ENCODE measurements at places on chromosomes 4 and X.
A peak's percentile ranks its signal among the peaks of the same experiment; 100 is the strongest.

DNA sequence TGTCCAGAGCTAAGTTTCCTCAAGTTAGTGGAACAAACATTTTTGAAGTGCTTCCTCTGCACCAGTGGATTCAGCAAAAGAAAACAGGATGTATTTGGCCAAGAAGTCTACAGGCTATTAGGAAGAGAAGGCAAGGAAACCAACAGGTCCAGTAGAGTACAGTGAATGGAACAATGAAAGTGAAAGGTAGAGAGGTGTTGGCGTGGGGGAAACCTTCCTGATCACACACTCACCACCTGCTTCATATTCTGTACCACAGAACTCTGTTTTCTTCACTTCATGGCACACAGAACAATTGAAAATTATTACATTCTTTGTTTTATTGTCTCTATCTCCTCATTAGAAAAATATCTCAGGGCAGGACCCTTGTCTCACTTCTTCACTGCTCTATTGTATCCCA is 417.4 kb upstream of the FMR1 start:
- DNase-seq, result no peak

DNA sequence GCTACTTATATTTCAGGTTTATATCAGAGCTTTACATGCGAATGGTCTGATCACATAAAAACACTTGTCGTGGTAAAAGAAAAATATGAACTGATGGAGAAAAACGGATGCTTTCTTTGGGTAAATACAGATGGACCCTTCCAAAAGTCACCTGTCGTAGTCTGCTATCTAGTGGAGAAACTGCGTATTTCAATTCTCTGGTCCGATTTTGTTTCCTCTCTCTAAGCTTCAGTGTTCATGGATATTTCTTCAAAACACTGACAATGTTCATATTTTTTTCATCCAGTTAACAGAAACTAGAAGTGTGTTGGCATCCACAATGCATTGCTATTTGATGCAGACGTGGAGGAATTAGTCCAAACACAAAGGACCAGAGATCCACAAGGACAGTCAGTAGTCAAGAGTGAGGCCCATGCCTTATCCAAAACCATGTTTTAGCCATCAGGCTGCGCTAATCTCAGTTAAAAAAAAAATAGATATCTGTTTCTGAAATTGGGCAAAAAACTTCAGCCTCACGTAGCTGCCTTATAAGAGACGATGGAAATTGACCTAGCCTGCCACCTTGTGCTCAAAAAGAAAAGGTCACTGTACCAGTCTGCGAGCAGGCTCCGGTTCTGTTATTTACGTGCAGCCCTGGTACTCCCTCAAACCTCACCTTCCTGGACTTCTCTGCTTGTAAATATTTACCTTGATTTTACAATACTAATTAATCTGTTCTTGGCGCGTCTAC is 16.0 kb downstream of the MEPE start:
- peak; percentile 34 for DNase-seq

DNA sequence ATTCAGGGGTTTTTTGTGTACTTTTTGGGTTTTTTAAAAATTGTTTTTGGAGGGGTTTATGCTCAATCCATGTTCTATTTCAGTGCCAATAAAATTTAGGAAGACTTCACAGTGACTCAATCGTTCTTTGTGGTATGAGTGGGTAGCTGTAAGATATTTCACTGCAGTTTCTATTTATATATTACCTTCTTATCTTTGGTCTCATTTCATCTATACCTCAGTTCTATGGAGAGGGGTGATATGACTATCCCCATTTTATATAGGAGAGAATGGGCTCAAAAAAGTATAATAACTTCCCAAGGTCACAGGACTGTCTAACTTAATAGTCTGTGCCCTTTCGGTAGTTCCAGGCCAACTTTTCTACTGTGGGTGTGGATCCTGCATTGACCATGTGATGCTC is 74.4 kb downstream of the MSN start:
- no peak for DNase-seq

DNA sequence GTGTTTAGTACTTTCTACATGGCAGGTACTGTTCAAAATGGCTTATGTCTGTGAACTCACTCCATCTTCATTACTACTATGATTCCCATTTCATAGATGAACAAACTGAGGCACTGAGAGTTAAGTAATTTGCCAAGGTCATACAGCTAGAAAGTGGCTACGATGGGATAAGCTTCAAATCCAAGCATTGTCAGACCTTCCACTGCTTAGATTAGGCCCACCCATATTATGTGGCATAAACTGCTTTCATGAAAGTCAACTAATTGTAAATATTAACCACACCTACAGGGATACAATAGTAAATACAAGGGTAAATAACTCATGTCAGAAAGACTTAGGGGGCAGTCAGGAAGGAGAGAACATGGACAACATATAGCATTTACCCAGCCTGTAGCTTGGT is 68.8 kb downstream of the SLITRK2 start:
- DNase-seq, result no peak

DNA sequence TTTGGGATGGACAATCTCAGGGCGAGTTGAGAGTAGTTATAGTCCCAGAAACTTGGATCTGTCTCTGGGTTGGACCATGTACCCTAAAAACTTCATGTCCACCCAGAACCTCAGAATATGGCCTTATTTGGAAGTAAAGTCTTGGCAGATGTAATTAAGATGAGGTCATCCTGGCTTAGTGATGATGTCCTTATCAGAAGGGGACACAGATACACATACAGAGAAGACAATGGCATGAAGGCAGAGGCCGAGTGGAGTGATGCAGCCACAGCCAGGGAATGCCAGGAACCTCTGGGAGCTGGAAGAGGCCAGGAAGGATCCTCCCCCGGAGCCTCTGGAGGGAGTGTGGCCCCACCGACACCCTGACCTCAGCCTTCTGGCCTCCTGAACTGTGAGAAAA is 61.2 kb upstream of the STX18 start:
- no peak for DNase-seq

DNA sequence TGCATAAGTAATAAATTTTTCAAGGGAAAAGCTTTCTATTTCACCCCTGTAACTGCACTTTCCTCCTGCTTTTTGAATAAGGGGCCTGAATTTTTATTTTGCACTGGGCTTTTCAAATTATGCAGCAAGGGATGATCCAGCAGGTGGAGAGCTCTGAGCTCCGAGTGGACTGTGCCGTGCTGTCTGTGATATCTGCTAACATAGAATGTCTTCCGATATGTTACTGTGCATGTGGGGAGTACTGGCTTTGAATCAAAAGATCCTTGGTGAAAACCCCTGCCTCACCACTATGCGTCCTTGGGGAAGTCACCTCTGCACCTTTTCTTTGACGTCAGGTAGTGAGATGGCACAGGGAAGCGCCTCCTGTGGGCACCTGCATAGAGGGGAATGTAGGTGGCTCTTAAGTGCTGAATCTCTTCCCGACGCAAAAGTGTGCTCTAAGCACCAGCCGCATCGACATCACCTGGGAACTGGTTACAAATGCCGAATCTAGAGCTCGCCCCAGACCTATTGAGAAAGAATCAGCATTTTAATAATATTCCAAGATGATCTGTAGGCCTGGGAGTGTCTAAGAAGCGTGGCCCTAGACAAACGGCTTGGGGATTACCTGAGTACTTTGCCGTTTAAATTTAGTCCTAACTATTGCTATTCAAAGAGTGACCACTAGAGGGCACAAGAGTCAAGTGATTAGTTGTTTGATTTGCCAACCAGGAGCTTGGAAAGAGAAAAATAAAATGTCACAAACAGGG is 19.2 kb upstream of the WFS1 start:
- DNase-seq, result peak; percentile 27

DNA sequence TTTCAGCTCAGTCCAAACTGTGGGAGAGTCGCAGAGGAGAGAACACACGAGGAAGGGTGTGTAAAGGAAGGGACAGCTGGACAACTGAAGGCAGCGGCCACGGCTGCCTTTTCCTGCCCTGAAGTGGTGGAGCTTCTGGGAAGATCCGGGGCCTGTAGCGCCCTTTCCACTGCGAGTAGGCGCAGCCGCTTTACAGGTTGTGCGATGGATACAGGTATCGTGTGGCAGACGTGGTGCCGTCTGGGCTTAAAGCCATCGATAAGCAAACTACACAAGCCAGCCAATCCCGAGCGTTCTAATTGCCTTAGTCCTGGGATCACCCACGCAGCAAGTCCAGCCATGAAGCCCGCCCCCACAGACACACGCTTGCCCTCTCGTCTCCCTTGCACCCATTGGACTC is 15.4 kb downstream of the NKX6-1 start:
- no peak for DNase-seq

- DNase-seq, result no peak
These were observed 35.7 kb upstream of the FMR1 start for GRCh38 chrX:147875866-147876596.

DNA sequence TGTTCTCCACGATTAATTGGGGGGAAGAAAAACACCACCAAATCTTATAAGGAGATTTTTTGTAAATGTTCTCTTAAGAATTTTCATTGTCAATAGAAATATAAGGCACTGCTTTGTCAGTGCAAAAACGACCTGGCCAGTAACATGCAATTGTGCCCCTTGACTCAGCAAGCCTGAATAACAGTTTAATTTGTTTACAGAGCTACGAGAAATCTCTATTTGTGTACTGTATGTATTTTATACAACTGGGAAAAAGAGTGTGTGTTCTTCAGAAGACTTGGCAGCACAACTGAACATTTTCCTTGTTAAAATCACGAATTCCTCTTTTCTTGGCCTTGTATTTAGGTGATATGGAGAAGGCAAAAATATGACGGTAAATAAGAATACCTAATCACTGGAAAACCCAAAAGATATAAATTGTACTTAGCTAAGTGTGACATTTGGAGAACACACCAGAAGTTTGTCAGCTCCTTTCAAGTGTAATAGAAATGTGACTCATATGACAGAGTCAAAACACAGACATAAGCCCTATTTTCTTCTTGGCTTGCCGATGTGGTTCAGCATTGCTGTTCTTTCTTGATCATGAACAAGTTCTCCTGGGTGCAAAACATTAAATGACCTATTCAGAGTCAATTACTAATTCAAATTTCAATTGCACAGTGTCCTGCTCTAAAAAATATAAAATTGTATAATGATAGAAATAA is 945.0 kb upstream of the INTU start:
- DNase-seq, result no peak

GRCh38 chrX:3962511-3963311 is 249.3 kb upstream of the PRKX start:
- DNase-seq, result no peak

- DNase-seq, result no peak
These were observed 22.9 kb downstream of the SHISA3 start for GRCh38 chr4:42420140-42420539.

GRCh38 chr4:153518001-153518400 is 51.8 kb downstream of the TMEM131L start:
- DNase-seq, result no peak

DNA sequence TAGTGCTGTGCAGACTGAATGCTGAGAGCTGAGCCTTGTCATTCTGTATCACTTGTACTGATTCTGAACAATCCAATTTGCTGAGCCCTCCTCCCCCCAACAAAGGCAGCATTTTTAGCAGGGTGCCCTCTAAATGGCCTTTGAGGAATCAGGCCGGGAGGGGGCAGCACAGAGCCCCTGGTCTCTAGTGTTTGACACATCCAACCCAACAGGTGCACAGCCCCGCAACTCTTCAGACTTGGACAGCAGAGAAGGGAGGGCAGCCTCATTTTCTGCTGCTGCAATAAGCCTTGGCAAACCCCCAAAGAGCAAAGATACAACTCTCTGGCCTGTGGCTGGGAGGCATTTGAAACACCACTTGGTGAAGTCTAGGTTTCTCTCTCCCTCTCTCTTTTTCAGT is 3.4 kb downstream of the ATP1B4 start:
- DNase-seq, result peak; percentile 70

- DNase-seq, result no peak
These were observed 197.2 kb upstream of the VCX3A start for GRCh38 chrX:6732101-6732500.

DNA sequence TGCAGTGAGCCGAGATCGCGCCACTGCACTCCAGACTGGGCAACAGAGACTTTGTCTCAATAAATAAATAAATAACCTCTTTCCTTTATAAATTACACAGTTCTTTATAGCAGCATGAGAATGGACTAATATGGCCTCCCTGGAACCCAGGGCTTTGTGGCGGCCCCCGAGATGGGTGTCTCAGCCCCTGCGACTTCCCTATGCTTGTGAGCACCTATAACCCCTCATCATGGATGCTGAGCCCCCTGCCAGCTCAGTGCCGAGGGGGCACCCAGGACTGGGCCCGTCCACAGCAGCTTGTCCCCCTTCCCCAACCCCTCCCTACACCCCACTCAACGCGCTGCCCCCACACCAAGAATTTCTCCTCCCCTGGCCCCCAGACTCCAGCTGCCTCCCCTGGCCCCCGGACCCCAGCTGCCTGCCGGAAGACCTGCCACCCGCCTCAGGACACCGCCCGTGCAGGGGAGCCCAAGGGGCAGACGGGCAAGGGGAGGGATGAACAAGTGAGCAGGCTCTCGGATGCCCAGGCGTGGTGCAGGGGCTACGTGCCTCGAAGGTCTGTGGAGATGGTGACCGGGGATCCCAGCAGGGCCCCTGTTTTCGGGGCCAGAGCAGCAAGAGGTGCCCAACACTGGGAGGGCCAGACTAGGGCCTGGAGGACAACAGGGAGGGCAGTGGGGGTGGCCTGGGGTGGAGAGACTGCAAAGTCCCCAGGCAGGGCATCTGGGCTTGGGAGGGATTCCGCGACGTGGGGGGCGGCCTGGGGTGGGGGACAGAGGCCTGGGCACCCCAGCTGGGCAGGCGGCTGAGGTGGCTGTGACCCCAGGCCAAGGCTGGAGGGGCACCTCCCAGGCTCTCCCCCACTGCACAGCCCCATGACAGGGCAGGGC is 74.0 kb downstream of the FAM53A start:
- DNase-seq, result no peak

DNA sequence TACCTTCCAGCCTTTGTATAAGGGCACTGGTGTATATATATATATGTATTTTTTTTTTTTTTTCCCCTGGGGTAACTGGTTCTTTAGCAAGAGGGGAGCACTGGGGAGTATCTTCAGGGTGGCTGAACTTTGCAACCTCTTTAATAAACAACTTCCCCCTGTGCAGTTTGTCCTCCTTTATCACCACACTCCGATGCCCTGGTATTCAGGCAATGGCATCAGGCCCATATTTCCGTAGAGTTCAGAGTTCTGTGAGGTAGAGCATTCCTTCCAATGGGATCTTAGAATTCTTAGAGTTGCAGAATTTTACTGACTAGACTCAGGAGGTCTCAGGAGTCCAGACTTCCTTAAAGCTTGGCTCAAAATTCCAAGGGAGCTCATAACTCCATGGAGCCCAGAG is 24.6 kb downstream of the NYX start:
- no peak for DNase-seq

GRCh38 chr4:20252656-20253282 is 1.1 kb downstream of the SLIT2 start:
- DNase-seq, result peak; percentile 20

DNA sequence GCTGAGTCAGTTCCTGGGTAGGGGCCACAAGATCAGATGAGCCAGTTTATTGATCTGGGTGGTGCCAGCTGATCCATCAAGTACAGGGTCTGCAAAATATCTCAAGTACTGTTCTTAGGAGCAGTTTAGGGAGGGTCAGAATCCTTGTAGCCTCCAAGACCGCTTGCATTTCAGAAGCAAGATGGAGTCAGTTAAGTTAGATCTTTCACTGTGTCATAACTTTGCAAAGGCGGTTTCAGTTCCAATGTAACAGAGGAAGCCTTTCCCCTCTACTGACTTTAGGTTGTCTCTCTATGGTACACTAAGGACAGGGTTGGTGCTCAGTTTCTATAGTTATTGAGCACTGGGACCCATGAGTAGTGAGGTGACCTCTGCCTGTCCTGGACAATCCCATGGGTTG is 127.3 kb upstream of the WDR1 start:
- DNase-seq, result no peak

Data from activated T-cell treated with anti-CD3 and anti-CD28 coated beads, Interleukin-2, amount 50 U/mL, for 48 hours (primary cell).